ENCODE measurements at places on chromosomes 13 and 19.

- DNase-seq = no peak
These were observed 766 bp downstream of the SBNO2 start for GRCh38 chr19:1173159-1173844.

DNA sequence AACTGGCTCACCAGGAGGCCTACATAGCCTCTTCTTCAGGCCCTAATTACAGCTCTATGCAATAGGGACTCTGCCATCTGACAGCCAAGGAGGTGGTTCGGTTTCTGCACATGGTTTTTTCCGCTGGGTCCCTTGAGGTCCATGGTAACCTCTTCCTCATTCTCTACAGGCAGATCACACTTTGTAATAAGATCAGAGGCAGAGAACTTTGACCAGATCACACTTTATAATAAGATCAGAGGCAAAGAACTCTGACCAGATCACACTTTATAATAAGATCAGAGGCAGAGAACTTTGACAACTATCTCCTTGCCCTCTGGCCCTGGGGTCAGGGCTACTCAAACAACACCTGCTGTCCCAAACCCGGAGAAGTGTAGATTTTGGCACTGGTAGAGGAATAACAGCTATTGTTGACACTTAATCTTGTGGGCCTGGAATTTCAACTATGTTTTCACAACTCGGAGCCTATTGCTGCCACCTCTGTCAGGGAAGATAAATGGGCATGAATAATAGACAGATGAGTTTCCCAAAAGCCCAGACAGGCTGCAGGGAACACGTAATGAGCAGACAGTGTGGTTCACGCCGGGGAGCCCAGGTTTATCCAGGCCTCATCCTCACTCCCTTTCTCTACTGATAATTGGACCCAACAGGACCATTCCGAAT lies 246.1 kb downstream of the UQCRFS1 start:
- DNase-seq = no peak

DNA sequence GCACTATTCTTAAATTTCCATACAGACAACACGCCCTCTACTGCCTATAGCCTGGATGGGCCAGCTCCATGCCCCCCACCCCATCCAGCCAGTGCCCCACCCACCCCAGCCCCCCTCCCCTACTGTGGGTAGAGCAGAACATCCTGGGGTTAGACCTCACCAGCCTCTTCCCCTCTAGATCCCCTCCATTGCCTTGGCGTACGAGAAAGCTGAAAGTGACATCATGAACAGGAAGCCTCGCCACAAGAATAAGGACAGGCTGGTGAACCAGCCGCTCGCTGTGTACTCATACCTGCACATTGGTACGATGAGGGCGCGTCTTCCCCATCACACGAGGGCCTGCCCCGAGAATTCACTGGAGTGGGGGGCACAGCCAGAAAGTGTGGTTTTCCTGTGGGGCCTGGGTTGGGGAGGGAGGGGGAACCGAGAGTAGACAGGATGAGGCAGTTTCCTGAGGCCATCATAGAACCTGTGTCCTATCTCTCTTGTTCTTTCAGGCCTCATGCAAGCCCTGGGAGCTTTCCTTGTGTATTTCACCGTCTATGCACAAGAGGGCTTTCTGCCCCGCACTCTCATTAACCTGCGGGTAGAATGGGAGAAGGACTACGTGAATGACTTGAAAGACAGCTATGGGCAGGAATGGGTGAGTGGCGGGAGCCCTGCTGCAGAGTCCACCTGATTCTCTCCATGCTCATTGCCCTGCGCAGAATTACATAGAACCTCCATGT lies 29.1 kb downstream of the ATP12A start:
- DNase-seq = no peak

- no peak for DNase-seq
These were observed 2.2 kb downstream of the GNA11 start for GRCh38 chr19:3096267-3096901.

GRCh38 chr19:10681658-10682057 lies 19.6 kb upstream of the QTRT1 start:
- no peak for DNase-seq

- DNase-seq = no peak
These were observed 50.6 kb downstream of the IPO5 start for GRCh38 chr13:98004107-98004506.

DNA sequence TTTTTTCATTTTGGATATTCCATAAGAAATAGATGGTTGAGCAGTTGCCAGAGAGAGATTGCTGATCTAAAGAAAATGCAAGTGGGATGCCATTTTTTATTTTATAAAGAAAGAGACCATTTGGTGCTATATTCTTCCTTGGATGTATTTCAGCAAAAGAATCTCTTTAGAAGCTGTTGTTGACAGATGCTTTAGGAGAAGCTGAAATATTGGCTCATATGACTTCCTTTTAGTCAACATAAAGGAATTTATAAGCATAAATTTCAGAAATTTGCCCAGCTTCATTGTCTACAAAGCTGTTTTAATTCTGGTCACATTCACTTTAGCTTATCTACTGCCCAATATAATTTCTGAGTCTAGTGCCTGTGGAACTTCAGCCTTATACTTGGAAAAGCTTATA lies 36.9 kb downstream of the POLR1D start:
- no peak for DNase-seq

GRCh38 chr13:79307866-79308298 lies 98.2 kb downstream of the RBM26 start:
- DNase-seq = no peak

DNA sequence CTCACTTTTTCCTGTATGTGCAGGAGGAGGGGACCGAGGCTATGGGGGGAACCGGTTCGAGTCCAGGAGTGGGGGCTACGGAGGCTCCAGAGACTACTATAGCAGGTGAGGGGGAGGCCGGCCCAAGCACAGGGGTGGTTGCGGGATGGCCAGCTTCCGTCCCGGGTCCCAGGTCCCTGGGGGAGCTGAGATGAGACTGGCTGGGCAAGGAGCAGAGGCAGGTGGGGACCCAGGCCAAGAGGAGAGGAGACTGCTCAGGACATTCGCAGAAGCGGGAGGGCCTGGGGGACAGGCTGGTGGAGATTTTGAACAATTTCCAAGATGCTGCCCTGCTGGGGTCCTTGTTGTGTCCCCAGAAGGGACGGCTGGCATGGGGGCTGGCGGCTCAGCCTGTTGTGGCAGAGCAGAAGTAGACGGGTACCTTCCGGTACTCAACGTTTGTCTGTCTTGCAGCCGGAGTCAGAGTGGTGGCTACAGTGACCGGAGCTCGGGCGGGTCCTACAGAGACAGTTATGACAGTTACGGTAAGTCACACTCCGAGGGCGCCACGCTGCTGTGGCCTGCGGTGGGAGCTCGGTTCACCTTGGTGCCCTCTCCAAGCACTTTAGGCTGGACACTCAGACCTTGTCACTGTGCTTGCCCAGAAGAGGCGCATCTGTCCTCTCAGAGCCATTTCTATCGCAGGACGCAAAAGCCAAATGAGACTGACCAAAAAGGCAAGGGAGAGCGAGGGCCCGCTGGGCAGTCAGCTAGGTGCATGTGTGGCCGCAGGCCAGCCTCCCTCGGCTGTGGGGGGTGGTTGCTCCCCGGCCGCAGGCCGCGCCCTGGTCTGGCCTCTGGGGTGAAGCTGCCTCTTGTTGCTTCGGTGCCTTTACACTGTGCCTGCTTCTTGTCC lies 2.6 kb downstream of the CIRBP start:
- no peak for DNase-seq

DNA sequence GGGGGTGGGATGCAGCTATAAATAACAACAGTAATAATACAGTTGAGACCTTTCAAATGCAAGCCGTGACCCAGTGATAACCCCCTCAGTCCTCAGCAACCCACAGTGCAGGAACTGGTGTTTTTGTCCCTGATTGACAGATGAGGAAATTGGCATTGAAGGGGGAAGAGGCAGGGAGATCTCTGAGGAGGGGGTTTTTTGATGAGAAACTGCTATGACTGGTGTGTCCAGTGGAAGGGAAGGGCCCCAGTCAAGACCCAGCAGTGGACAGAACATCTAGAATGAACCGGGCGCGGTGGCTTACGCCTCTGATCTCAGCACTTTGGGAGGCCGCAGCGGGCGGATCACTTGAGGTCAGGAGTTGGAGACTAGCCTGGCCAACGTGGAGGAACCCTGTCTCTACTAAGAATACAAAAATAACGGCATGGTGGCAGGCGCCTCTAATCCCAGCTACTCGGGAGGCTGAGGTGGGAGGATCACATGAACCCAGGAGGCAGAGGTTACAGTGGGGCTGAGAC lies 1.9 kb downstream of the MAP1S start:
- DNase-seq = no peak

DNA sequence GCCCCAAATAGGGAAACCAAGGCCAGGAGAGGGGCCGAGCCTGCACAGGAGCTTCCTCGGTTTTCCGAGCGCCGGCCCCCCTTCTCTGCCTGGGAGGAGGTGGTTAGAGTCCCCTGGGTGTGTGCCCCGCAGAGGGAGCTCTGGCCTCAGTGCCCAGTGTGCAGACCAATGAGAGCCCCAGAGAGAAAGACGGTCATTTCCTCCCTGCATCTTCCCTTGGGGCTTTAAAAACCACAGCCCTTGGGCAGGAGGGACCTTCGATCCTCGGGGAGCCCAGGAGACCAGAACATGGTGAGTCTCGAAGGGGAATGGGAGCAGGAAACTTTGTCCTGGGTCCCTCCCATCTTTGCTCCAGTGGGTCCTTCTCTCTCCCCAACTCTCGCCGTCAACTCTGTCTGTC lies at the start of gene C5AR1:
C5AR1 (plus strand) TSS at position 254 of the 400 bp plus-strand sequence; CDS start at position 289, 35 bp downstream.
- DNase-seq = no peak

DNA sequence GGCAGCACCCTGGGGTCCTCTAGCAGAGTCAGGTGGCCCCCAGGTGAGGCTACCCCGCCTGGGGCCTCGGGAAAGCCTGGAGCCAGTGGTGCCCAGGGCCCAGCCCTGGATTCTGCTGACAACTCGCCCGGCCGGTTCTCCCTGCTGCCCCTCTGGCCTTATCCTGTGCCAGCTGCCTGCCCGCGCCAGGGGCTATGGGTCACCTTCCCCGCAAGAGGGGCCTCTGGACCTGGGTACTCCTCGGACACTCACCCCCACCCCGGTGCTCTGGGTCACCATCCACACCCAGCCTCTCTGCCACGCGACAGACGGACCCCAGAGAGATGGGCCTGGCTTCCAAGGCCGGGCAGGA lies 24.0 kb downstream of the ZBTB7A start:
- no peak for DNase-seq

GRCh38 chr13:113210833-113211232 lies 1.4 kb downstream of the CUL4A start:
- DNase-seq = no peak

- DNase-seq = no peak
These were observed 408.1 kb upstream of the SLITRK1 start for GRCh38 chr13:84290386-84290785.

- DNase-seq = no peak
These were observed 599 bp downstream of the ZNF331 start for GRCh38 chr19:53538378-53539109.

DNA sequence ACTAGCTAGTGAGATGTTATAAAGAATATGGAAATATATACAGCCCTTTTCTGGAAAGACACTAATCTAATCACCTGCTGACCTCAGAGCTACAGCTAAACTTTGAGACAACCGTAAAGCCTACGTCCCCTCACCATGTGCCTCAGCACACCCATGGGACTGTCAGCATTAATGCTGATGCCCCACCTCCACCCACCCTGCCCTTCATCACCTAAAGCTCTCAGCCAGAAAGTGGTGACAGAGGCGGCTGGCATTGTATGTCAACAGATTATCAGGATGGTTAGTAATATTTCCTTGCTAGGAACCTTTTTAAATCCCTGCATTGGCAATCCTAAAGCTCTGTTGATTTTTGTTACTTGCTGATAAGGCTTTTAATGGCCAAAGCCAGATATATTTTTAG lies 1177.9 kb downstream of the DIAPH3 start:
- DNase-seq = no peak

DNA sequence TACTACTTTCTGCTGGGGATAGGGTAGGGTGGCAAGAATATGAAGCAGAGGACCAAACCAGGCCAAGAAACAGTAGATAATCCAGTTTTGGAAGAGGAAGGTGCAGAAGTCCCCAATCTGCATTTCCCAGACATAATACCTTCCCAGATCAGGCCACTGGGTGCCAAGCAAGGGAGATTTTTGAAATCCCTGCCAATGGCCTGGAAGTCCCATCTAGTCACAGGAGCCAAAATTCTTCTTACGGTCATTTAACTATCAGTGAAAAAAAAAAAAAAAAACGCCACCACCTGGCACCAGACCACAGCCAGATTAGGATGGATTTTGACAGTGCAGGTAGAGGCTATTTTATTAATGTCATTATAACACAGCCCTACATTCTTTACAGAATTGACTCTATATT lies 57.8 kb downstream of the ZC3H13 start:
- DNase-seq = no peak

DNA sequence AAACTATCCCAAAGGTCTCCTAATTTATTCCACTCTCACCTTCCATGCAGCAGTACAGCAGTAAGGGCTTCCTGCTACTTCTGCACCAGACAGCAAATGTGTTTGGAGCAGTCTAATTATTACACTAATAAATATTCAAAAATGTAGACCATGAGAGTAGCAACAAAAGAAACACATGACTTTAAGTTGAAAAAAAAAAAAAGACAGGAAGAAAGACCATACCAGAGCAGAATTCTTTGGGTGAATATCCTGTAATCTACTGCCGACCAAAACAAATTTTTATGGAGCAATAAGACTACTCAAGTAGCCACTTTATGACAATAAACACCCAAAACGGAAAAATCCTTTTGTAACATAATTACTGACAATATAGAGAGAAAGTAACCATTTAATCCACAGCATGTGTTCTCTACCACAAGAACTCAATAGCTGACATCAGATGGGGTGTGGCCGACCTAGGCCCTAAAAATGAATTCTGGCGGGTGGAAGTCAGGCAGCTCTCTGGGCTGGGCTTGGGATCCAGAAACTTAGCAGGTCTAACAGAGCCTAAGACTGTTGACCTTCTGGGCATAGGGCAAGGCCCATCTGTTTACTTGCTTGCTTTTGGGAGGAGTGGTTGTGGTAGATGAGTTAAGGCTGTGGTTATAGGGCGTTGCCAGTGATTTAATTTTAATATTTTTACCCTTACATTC lies 4.6 kb downstream of the KLF12 start:
- no peak for DNase-seq

DNA sequence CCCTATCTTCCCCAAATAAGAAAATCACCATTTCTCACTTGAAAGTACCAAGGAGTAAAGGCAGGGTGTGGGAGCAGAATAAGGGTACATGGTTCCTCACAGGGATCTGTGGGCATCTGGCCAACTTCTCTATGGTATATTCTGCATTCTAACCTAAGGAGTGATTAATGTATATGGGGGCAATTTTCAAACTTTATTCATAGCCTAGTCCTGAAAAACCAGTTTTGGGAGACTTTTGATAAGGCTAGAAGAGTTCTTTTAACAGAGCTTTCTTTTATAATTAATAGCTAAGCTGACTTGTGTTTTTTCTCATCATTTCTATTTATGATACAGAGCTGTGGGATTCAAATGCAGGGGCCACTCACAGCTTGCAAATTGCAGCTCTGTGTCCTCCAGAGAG lies 852 bp downstream of the SCEL start:
- DNase-seq = no peak
